CD4-positive, alpha-beta T cell treated with Interleukin-2 at 100 ng/mL for 4 hours (primary cell): ENCODE measurements at places on chromosomes 6 and 20.

GRCh38 chr6:40390144-40390800 lies 196.9 kb downstream of the LRFN2 start:
- DNase-seq = no peak

GRCh38 chr20:47117773-47118172 lies 223.1 kb downstream of the EYA2 start:
- DNase-seq = no peak

GRCh38 chr20:48921883-48922820 lies 641 bp downstream of the ARFGEF2 start:
- no peak for DNase-seq

GRCh38 chr20:61082720-61083119 lies 169.3 kb upstream of the CDH4 start:
- no peak for DNase-seq

- DNase-seq = peak; percentile 92
These were observed 108.4 kb downstream of the RTN4IP1 start for GRCh38 chr6:106520711-106521401.
